ENCODE measurements at places on chromosomes 16 and 17.

GRCh38 chr17:78839235-78839761 lies 1.3 kb downstream of the USP36 start:
- DNase-seq = peak; percentile 93

DNA sequence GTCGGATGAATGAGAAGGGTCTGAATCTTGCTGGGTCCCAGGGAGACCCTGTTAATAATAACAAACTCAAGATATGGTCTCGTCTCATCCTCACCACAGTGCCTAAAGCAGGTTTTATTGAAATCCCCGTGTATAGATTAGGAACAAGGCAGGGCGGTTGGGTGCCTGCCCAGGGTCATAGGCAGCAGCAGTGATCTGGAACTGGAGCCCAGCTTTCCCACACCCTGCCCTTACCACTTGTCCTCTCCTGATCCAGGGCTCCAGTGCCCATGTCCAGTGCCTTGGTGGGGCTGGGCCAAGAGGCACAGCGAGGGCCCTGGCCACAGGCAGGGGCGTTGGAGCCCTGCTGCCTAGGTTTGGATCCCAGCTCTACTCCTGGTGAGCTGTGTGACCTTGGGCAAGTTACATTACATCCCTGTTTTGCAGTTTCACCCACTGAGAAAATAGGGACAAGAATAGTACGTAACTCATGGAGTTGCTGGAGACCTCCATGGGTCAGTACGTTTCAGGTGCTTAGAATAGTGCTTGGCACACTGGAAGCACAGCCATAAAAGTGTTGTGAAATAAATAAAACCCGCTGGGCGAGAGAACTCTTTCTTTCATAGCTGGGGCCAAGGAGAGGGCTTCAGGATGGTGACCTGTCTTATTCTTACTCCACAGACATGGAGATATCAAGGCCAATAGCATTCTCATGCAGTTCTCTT lies 13.9 kb downstream of the SOCS3 start:
- no peak for DNase-seq

GRCh38 chr17:78034429-78035091 lies 76.1 kb downstream of the TNRC6C start:
- DNase-seq = peak; percentile 86

- DNase-seq = no peak
These were observed at the start of gene ZG16B for GRCh38 chr16:2829501-2830354. TSS of gene ZG16B (plus strand) at chr16:2830303. CDS start at chr16:2830442, 139 bp downstream.

GRCh38 chr16:26464576-26465266 lies 602.0 kb upstream of the C16orf82 start:
- no peak for DNase-seq

- DNase-seq = peak; percentile 99
These were observed at the start of the genes GTF3C1 and KATNIP for GRCh38 chr16:27549746-27550581. TSS of gene GTF3C1 (minus strand) at chr16:27549913. CDS start at chr16:27549890, 23 bp downstream. TSS of gene KATNIP (plus strand) at chr16:27550144. CDS start at chr16:27550171, 27 bp downstream.

DNA sequence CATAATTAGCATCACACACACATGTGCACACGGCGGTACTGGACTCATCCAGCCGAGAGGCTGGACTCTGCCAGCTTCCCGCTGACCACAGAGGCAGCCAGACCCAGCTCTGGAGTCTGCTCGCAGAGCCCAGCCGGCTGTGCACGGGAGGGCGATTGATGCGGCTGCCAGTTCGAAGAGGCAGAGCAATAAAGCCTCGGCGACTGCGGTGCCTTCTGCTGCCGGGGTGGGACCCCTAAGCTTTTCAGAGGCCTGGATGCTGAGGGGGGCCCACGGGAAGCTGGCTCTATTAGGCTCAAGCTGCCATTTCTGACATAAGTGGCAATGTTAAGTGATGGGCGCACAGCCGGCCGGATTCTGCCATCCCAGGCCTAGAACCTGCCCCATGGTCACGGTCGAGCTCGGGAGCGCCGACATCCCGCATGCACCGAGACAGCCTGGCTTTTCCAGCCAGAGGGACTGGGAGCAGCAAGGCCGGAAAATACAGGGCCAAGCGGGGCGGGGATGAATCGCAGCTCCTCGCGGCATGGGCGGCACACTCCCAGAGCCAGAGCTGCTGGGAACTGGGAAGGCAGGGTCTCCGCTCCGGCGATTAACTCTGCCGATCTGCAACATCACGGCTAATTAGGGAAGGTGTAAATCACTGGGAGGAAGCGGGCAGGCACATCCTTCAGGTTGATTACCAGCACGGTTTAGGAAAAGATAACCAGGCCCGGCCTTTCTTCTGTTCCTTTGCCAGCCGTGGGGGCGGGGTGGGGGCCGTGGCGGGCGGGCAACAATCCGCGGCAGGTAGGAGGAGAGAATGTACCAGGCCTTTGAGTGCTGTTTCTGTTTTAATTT lies 57.7 kb downstream of the TBC1D16 start:
- DNase-seq = no peak

GRCh38 chr16:30053376-30054015 lies 12.1 kb upstream of the ALDOA start:
- peak; percentile 81 for DNase-seq

GRCh38 chr17:9792181-9792840 lies 919 bp upstream of the DHRS7C start:
- DNase-seq = no peak

DNA sequence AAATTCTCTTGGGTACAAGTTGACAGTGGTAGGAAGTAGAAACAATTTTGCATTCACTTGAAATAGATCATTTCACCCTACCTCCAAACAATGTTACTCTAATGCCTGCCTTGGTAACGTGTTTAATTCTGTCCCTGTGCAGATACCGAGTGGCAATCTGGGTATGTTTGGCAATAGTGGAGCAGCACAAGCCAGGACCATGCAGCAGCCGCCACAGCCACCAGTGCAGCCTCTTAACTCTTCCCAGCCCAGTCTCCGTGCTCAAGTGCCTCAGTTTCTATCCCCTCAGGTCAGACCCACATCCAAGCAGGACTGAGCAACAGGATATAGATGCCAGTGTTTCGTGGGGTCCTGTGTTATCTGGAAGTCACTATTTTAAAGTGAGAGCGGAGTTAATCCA lies 49.3 kb downstream of the TMC6 start:
- DNase-seq = no peak

- no peak for DNase-seq
These were observed 25.1 kb upstream of the ASIC2 start for GRCh38 chr17:33318241-33318640.

GRCh38 chr16:57001026-57001679 lies 11.8 kb downstream of the NLRC5 start:
- no peak for DNase-seq

DNA sequence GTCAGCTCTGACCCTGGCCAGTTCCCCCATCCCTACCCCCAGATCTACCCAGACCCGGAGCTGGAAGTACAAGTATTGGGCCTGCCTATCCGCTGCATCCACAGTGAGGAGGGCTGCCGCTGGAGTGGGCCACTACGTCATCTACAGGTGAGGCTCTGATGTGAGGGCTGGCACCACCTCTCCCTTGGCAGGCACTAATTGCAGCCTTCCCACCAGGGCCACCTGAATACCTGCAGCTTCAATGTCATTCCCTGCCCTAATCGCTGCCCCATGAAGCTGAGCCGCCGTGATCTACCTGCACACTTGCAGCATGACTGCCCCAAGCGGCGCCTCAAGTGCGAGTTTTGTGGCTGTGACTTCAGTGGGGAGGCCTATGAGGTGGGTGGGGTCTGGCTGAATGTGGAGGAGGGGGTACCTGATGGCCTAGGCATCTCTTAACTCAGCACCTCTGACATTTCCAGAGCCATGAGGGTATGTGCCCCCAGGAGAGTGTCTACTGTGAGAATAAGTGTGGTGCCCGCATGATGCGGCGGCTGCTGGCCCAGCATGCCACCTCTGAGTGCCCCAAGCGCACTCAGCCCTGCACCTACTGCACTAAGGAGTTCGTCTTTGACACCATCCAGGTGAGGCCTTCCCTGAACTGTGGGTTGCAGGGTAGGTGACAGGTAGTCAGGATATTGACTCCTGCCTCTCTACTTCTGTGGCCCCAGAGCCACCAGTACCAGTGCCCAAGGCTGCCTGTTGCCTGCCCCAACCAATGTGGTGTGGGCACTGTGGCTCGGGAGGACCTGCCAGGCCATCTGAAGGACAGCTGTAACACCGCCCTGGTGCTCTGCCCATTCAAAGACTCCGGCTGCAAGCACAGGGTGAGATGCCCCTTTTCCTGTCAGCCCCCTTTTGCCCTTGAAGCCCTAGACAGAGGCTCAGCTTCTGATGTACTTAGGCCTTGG lies 4.3 kb downstream of the TRAF4 start:
- no peak for DNase-seq

DNA sequence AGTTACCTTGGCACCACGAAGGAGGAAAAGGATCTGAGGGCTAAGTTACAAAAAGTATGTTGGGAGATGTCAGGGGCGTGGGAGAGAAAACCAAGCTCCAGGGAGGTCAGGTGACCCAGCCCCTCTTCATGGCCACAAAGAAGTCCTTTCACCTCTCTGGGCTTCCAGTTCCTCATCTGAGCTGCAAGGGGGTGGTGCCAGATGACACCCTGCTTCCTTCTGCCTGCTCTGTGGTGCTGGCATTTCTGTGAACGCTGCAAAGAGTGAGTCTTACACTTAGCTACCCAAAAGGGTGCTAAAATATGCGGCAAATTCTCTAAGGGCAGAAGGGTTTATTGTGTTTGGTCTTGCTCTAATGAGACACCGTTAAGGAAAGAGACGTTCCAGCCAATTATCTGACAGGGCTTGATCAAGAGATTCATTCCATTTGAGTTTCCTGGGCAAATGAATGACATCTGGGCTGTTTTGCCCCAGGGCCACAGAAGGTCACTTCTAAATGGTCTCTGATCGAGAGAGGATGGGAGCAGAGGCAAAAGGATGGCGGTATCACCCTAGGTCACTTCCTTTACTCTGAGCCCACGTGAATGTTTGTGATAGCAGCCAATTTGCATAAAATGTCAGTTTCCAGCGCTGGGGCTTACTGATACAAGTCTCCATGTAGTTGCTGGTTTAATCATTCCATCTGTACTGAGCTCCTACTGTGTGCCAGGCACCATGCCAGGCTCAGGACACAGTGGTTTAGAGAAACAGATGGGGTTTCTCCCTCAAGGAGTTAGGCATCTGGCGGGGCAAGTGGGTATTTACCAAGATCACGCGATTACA lies 210.2 kb downstream of the KATNIP start:
- no peak for DNase-seq

Data from ELR (cell line).